ENCODE measurements at places on chromosomes 4 and X. TPM values are rescaled to one million over a fixed set of nuclear protein-coding genes. Genes with fewer than 3 reads are reported as not detected.

GRCh38 chr4:183905593-183906488 is 734 bp downstream of the STOX2 start:
- peak; percentile 48 for DNase-seq

GRCh38 chr4:8039290-8039689 is 99.6 kb upstream of the AFAP1 start:
- DNase-seq, result no peak

SPANXN3 gene
- not detected for total RNA-seq

DNA sequence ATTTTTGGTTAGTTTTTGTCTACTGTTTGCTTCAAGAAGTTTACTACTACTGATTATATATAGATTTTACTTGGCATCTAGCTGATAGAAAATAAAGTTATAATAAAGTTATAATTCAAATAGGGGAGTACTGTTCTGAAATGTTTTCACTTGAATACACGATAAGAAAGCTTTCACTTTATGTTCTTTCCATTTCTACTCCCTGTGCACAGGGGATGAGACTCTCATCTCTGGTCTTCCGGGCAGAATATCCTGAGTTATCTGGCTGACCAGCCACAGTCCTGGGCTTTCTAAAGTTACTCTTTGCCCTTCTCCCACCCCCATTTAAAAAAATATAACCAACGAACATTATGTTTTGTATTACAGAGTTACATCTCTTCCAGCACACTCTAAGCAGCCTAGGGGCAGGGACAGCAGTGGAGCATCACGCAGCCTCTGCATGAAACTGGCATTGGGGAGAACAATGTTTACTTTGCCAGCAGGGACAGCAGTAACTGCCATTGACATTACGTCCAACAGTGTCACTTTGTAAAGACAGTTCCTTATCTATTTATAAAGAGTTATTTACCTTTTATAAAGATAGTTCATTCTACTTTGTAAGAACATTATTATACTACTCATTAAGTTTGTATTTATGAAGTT is 64.3 kb downstream of the METTL14 start:
- DNase-seq, result no peak

DNA sequence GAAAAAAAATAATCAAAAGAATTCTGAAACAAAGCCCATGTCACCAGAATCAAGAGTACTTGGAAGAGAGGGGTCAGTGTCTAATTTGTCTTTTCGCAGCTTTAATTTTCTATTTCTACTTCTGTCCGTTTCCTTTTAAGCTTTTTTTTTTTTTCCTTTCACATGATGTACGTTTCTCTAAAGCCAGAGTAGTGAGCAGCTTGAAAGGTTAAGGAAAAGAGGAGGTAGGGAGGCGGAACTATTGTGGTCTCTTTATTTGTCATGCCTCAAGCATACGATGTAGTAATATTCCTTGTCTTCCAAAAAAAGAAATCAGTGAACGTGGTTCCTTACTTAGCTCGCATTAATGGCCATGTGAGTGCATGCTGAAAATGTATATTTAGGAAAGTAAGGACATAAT is 311.5 kb downstream of the TENM3 start:
- no peak for DNase-seq

TLR1 gene
- total RNA-seq, result 7.7 TPM

- DNase-seq, result no peak
These were observed 194.4 kb downstream of the BCOR start for GRCh38 chrX:39903343-39903742.

ALAS2 gene
- total RNA-seq, result not detected

DNA sequence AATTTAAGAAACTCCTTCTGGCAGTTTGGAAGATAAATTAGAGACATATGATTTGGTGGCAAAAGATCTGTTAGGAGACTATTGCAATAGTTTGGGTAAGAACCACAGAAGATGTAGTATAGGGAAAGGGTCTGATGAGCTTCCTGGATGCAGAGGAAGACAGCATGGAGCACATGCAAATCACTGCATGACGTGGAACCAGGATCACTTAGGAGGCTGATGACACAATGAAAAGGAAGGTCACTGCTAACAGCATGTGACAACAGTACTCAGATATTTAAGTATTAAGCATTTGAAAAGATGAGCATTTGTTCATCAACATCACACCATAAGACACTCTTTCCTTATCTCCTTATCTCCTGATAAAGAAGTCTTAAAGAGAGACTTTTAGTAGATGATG is 167.8 kb upstream of the LDB2 start:
- no peak for DNase-seq

DNA sequence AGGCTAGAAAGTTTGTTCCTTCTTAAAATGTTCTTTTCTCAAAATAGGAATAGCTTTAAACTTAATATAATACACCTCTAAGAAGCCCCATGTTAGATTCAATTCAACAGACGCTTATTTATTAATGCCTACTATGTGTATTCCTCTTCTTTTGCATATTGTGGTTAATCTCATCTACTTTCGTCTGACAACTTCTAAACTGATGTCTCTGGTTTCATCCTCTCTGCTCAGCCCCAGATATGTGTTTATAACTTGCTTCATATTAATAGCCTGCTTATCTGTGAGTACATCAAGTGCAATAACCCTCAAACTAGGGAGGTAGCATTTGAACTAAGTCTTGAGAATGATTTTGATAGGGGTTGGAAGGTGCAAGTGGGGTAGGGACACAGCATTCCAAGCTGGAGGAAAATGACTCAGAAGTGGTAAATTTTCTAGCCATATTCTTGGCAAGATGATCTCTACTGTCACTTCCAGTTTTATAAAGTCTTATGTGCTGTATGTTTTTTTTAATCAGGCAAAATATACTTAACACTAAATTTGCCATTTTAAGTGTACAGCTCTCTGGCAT is 37.0 kb downstream of the STK26 start:
- DNase-seq, result no peak

IL21 gene
- total RNA-seq, result not detected

- no peak for DNase-seq
These were observed 8.2 kb downstream of the RTL3 start for GRCh38 chrX:78650906-78651437.

DNA sequence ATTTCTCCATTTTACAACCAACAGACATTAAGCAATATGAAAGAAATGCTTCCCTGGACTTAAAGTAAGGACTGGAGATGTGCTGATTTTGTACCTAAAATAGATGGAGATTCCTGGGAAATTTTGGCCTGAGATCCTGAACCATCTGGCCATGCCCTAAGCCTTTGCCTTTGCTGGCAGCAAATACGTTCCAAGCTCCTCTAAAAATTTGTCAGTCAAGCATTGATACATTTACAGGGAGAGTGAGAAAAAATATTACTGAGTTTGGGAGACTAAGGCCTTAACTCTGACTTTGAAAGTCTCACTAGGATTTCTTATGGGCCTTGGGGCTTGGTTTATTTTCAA is 63.9 kb downstream of the FHDC1 start:
- DNase-seq, result no peak

GRCh38 chr4:8395504-8396296 is 44.8 kb downstream of the ACOX3 start:
- DNase-seq, result no peak

DNA sequence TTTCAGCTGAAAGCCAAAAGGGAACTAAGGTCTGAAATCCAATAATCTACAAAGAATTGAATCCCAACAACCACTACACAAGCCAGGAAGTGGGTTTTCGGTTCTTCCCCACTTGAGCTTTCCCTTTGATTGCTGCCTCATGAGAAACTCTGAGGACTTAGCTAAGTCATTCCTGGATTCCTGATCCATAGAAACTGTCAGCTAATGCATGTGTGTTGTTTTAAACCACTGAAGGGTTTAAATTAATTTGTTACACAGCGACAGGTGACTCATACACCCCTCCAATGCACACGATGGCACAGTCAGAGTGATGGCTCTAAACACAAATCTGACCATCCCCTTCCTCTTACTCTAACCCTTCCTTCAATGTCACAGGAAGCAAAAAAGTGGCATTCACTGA is 282.9 kb downstream of the RAB28 start:
- DNase-seq, result no peak

IRS4 gene
- total RNA-seq, result not detected

GRCh38 chr4:7719354-7720174 is 220.1 kb downstream of the AFAP1 start:
- DNase-seq, result peak; percentile 70

QRFPR gene
- not detected for total RNA-seq

CXCL1 gene
- total RNA-seq, result 3.0 TPM

DNA sequence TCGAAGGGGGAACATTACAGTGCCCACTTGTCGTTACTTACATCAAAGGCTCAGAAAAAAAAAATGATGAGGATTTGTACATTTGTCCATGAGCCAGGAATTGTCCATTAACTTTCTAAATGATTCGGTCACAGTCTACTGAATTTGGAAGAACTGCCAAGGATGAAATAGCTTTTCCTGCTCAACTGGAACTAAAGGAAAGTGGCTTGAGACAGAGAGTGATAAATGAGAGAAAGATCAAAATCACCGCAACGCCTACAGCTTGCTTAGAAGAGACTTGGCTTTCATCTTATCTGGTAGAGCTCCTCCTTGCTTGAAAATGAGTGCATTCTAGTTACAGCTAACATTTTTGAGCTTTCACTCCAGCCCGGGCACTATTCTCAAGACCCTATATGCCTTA is 55.5 kb upstream of the ADGRG2 start:
- DNase-seq, result no peak

- DNase-seq, result no peak
These were observed 130.8 kb downstream of the ENOX2 start for GRCh38 chrX:130772105-130772775.

- no peak for DNase-seq
These were observed 44.6 kb downstream of the ARHGEF9 start for GRCh38 chrX:63740382-63740781.

GRCh38 chr4:132827522-132827921 is 321.6 kb upstream of the PCDH10 start:
- DNase-seq, result no peak

ERAS gene
- total RNA-seq, result not detected

DNA sequence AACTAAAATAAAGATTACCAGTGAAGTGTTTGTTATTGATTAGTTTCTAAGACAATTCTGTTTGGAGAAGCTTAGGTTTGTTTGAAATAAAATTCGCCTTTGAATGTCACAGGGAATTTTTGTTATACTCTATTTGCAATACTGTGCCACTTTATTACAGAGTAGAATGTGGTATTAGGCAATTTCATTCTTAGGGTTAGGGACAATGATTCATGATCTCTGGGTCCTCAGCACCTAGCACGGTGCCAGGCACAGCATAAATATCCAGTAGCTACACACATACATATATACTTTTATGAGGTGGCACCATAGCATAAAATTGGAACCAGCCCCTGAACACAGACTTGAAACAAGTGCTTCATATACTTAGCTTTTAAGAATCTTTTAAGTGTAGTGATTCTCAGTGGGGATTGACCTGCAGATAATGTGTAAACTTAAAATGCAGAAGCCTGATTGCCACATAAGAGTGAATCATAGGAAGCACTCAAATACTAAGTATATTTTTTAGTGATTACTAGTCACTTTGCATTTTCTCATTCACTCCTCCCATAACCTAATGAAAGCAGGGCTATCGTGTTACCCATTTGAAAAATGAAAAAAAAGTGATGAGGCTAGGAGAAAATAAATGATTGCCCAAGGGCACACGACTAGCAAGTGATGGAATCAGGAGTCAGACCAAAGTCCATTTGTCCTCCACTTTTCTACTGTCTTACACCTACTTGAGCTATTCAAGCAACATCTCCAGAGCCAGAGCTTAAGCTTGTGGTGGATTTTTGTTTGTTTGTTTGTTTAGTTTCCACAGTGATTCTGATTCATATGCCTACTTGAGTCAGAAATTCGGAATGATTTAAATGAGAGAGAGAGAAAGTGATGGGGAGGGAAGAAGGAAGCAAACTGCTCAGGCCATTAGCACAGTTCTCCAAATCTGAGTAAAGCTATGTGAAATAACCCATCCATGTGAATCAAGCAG is 366.0 kb upstream of the FGF13 start:
- no peak for DNase-seq

DNA sequence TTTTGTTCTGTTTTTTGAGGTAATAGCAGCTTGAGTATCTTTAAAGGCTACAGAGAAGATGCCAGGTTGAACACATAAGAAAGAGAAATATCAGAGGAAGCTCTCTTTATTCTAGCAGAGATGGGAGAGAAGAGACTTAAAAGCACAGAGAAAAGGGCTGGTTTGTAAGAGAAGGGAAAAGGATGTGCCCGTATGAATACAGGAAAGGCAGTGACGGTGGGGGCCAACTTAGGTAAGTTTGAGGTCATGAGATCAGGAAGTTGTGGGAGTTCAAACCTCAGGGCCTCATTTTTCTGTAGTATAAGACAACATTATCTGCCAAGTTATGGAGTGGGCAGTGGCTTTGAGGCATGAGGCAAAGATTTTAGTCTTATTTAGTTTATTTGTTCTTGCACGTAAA is 121.3 kb upstream of the S100G start:
- no peak for DNase-seq

DNA sequence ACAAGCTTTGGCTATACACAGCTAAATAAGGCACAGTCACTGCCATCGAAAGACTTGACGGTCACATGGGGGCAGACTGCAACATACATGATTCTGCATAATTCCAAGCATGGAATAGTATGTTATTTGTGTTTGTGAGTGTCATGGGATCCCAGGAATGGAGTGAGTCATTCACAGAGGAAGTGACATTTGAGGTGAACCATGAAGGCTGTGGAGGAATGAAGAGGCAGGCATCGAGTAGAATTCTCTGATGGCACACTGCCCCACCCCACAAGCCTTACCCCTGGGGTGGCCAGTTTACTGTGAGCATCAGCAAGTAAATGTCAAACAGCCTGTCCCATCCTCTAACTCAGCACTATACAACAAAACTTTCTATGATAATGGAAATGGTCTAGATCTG is 619.7 kb downstream of the MID1IP1 start:
- no peak for DNase-seq

DNA sequence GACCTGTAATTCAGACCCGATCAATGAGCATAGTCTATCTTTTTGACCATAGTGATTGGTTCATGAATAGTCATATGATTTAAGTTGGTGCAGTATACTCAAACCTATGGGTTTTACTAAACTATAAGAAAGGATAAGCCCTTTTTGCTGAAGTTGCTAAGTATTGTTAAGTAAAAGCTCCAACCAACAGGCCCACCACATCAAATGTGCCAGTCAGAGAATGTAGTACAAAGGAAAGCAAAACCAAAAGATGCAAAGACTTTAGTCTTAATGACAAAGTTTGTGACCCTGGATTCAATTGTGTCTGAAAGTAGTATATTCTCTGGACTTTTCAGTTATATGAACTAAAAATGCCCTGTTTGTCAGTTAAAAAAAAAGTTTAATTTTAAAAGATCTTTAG is 208.1 kb upstream of the TET2 start:
- DNase-seq, result no peak
